ENCODE measurements at places on chromosomes 5 and 9.

GRCh38 chr9:91884153-91884552, 65.9 kb downstream of the ROR2 start:
- no peak for DNase-seq
- no peak overlapping the region for H3K27ac ChIP-seq
- no peak overlapping the region for H3K4me3 ChIP-seq
- no peaks in the 10 kb centered on the region for H3K36me3 ChIP-seq
- H3K4me1 ChIP-seq: no peaks in the 10 kb centered on the region

DNA sequence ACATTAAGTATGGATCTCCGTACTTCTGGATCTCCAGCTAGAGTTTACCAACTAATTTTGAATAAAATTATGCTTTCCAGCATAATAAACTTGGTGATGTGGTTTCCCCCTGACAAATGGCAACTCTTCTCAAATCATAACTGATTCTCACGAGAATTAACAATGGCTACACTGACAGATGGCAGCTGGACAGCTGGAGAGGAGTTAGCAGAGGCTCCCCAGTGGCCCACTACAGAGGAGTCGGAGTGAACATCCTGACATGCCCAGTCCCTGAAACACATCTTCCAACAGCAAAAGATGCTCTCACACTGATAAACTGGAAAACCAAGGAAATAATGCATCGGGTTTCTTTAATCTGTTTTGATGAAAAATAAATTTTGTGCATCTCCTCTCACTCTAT, 239.6 kb downstream of the MAN2A1 start:
- no peaks in the 10 kb centered on the region for H3K4me1 ChIP-seq
- no peak for DNase-seq
- no peak overlapping the region for H3K27ac ChIP-seq
- no peaks in the 10 kb centered on the region for H3K36me3 ChIP-seq
- H3K4me3 ChIP-seq: no peak overlapping the region

DNA sequence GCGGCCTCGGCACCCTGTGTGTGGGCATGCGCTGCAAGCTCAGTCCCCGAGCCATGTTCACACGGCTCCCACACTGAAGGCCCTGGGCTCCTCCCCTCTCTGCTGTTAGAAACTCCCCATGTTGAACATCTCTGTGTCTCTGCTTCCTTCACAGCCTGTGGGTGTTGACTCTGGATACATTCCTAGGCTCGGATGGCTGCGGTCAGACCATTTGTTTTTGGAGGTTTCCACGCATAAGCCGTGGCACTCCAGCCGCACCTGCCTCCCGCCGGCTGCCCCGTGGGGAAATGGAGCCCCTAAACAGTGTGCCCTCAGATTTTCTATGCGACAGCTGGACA, 31.2 kb upstream of the LRRC14B start:
- no peak for DNase-seq
- H3K27me3 ChIP-seq: no peaks in the 10 kb centered on the region
- no peaks in the 10 kb centered on the region for H3K36me3 ChIP-seq
- H3K27ac ChIP-seq: no peak overlapping the region
- H3K4me3 ChIP-seq: no peak overlapping the region
- H3K4me1 ChIP-seq: no peaks in the 10 kb centered on the region

GRCh38 chr5:42767491-42768105, 11.0 kb downstream of the CCDC152 start:
- H3K4me3 ChIP-seq: no peak overlapping the region
- H3K27me3 ChIP-seq: no peaks in the 10 kb centered on the region
- no peaks in the 10 kb centered on the region for H3K36me3 ChIP-seq
- H3K27ac ChIP-seq: no peak overlapping the region
- no peaks in the 10 kb centered on the region for H3K4me1 ChIP-seq
- no peak for DNase-seq

DNA sequence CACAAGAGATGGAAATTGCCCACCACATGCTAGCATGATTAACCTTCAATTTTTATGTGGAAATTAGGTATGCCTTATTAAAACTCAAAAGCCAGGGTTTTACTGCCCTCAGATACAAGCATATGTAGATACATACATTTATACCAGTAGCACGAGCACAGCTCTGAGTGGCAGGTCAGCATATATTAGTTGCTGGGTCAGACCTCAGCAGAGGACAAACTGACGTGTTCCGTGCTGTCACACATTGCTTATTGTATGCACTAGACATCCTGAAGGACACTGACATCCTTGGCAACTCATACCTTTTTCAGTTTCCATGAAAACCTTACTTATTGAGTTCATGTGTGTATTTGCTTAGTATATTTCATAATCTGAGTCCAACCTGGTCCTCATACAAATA, 307.7 kb downstream of the TLE1 start:
- no peak overlapping the region for H3K27ac ChIP-seq
- peaks cover 5% of the 10 kb centered on the region for H3K4me1 ChIP-seq
- no peak overlapping the region for H3K4me3 ChIP-seq
- H3K27me3 ChIP-seq: no peaks in the 10 kb centered on the region
- H3K36me3 ChIP-seq: no peaks in the 10 kb centered on the region

- H3K27me3 ChIP-seq: no peaks in the 10 kb centered on the region
- H3K4me1 ChIP-seq: no peaks in the 10 kb centered on the region
- no peak overlapping the region for H3K27ac ChIP-seq
These were observed 195.3 kb upstream of the MVB12B start for GRCh38 chr9:126131066-126132010.

DNA sequence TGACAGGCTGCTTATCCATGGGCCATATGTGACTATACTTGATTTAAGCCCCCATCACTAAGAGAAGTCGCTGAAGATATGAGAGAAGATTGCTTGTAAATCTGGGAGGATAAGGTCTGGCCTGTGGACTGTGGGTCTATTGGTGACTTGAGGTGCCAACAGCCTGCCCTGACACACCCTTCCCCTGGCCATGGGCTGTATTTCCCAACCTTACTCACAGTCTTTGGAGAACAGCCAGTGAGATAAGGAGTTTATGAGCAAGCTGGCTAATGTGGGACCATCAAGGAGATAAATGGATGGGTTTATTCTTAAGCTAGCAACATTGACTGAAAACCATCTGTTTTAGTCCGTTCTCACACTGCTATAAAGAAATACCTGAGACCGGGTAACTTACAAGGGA, 231.3 kb downstream of the ZSWIM6 start:
- no peak overlapping the region for H3K27ac ChIP-seq
- H3K4me3 ChIP-seq: no peak overlapping the region
- no peaks in the 10 kb centered on the region for H3K27me3 ChIP-seq

GRCh38 chr9:106127776-106128175, 433.4 kb downstream of the TMEM38B start:
- H3K27me3 ChIP-seq: no peaks in the 10 kb centered on the region
- no peak overlapping the region for H3K4me3 ChIP-seq
- H3K27ac ChIP-seq: no peak overlapping the region
- no peak for DNase-seq
- H3K4me1 ChIP-seq: no peaks in the 10 kb centered on the region

DNA sequence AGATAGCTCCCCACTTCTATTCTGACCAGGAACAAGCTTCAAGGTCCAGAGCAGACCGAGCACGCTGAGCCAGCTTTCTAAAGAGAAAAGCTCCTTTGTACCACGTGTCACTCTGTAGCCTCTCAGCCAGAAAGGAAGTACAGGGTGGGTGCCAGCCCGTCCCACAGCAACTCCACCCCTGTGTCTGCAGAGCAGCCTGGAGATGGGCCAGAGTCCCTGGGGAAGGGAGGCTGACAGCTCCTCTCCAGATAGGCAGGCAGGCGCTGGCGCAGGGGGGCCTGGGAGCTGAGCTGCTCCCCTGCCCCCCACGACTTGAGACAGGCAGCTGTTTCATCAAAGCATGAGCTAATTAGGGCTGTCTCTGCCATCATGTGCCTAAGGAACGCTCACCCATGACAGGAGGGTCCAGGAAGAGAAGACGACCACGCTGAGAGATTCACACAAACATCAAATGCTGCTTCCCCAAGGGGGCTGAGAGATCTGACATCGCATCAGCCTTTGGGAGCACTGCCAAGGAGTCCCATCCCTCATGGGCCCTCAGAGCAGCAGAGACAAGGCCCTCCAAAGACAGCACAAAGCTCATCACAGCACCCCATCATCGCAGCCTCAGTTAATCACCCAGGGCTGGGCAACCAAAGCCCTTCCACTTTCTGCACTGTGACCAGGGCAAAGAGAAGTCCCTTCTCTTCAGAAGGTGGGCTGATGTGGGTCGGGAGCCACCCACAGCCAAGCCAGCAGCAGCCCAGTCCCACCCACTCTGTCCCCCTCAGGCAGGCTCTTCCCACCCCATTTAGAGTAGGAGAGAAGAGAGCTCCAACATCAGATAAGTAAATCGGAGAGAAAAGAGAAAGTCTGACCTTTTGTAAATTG, 78.5 kb upstream of the LRRTM2 start:
- DNase-seq: peak; percentile 36
- H3K27me3 ChIP-seq: no peaks in the 10 kb centered on the region
- H3K4me1 ChIP-seq: peaks cover 32% of the 10 kb centered on the region
- H3K4me3 ChIP-seq: peak overlapping the region; percentile 16
- no peaks in the 10 kb centered on the region for H3K36me3 ChIP-seq
- H3K27ac ChIP-seq: peak overlapping the region; percentile 76

DNA sequence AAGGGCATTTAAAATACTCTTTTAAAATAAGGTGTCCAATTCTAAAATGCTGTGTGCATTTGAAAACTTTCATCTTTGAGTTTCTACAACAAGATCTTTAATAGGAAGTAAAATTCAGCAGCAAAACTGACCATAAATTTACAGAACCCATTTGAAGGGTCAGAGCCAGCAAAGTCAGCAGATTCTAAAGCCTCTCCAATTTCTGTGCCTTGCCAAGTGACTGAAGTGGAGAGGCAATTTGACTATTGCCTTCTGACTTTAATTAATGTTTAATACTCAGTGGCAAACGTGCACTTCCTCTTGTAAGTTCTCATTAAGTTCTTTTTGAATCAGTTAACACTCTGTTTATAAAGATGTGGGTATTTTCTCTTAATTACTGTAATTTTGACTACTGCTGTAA, 155.2 kb downstream of the BAAT start:
- no peak overlapping the region for H3K27ac ChIP-seq
- DNase-seq: no peak
- H3K27me3 ChIP-seq: no peaks in the 10 kb centered on the region
- no peak overlapping the region for H3K4me3 ChIP-seq
- H3K4me1 ChIP-seq: no peaks in the 10 kb centered on the region

DNA sequence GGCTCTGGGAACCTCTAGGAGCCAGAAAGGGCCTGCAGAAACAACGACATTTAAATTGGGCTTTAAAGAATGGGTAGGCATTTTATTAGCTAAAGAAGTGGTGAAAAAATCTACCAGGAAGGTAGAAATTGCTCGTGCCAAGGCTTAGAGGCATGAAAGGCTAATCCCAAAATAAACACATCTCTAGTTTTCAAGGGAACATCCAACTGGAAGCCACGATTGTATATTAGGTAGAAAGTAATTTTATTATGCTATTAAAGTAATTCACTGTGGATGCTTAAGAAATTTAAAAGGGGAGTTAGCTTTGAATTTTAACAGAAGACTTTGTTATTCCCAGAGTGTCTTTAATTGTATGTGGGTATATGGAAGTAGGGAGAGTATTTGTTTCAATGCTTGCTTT, 17.5 kb upstream of the CNTLN start:
- no peak overlapping the region for H3K4me3 ChIP-seq
- H3K36me3 ChIP-seq: no peaks in the 10 kb centered on the region
- no peak for DNase-seq
- no peaks in the 10 kb centered on the region for H3K4me1 ChIP-seq
- peak overlapping the region; percentile 47 for H3K27ac ChIP-seq
- no peaks in the 10 kb centered on the region for H3K27me3 ChIP-seq

DNA sequence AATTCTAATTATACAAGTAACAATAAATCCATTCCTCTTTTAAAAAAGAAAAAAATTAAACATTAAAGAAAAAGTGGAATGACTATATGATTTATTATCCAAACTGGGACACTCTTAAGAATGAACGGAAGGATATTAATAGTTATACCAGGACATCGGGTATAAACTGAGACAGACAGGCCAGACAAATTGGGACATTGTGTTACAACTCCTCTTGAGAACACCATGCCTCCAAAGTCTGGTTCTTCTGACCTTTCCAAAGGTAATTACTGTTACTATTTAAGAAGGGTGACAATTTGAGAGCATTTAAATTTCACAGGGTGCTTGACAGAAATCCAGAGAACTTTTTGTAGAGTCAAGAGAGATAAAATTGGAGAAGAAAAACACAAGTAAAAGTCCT, 132.1 kb upstream of the MARCHF11 start:
- no peaks in the 10 kb centered on the region for H3K4me1 ChIP-seq
- H3K27me3 ChIP-seq: no peaks in the 10 kb centered on the region
- no peak for DNase-seq
- no peaks in the 10 kb centered on the region for H3K36me3 ChIP-seq
- no peak overlapping the region for H3K4me3 ChIP-seq

DNA sequence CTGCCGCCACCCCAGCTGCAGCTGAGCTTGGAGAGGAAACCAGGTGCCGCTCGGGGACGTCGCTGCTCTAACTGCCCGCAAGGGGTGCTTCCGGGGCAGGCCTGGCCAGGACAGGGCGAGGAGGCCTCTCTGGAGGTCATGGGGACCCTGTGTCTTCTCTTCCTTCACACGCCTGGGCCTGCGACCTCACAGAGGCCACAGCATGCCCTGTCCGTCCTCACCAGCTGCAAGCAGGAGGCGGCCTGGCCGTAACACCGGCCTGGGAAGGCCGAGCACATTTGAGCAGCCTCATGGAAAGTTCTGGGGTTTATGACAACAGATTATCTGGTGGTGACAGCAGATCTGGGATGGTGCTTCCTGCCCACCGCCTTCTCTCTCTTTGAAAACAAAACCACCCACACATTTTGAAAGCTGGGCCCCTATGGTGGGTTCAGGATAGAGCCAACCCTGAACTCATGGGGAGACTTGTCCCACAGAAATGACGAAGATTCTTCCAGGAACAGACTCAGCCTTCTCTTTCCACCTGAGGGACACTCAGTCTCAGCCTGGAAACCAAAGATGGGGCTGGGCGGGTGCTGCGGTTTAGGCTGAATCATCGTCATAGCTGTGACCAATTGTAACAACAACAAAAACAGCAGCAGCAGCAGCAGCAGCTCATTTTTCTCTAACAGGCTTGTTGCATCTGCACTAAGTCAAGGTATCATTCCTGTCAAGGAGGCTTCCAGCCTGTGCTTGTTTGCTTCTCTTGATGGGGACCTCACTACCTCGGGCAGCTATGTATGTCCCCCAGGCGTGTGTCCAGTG, 99.6 kb upstream of the RAPGEF1 start:
- H3K27me3 ChIP-seq: no peaks in the 10 kb centered on the region
- H3K27ac ChIP-seq: no peak overlapping the region
- H3K36me3 ChIP-seq: no peaks in the 10 kb centered on the region
- no peak overlapping the region for H3K4me3 ChIP-seq
- DNase-seq: no peak
- H3K4me1 ChIP-seq: no peaks in the 10 kb centered on the region

DNA sequence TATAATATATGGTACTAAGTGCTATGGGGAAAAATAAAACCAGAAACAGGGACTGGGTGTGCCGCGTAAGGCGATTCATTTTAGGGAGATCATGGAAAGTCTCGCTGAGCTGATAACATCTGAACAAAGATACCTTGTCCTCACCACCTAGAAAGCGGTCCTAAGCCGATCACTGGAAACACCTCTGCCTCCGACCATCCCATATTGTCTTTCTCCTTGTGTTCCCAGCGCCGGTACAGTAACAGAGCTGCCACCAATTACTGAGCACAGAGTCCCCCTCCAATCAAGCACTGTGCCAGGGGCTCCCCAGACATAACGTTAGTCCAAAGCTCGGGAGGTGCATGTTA, 704 bp downstream of the CCDC112 start:
- H3K36me3 ChIP-seq: no peaks in the 10 kb centered on the region

- H3K27me3 ChIP-seq: no peaks in the 10 kb centered on the region
- no peak overlapping the region for H3K27ac ChIP-seq
- no peak for DNase-seq
- no peaks in the 10 kb centered on the region for H3K4me1 ChIP-seq
These were observed 31.7 kb upstream of the MINAR2 start for GRCh38 chr5:129716235-129716634.

- no peaks in the 10 kb centered on the region for H3K36me3 ChIP-seq
- H3K4me1 ChIP-seq: no peaks in the 10 kb centered on the region
- H3K27ac ChIP-seq: no peak overlapping the region
- H3K27me3 ChIP-seq: no peaks in the 10 kb centered on the region
- no peak for DNase-seq
These were observed 50.2 kb upstream of the SLC30A5 start for GRCh38 chr5:69043655-69043996.

All from ascending aorta (tissue), 2 donors.